Activated naive CD4-positive, alpha-beta T cell treated with anti-CD3 and anti-CD28 coated beads for 36 hours (primary cell): ENCODE measurements at places on chromosomes 1 and 21.

DNA sequence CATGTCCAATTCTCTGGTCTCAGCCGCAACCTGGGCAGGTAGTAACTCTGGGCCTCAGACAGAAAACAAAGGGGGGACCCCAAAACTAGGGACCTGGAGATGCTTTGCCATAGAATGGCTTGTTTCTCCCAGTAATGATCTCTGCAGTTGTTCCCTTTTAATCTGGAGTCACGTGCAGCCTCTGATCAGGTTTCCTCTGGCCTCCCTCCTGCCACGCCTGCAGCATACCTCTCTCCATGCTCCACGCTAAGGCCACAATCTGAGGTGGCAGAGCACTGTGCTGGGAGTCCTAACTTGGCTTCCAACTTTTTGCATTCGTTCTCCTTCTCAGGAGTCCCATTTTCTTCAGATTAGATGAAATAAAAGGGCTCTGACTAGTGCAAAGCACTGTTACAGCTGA, 1.9 kb downstream of the PABPC4 start:
- peak; percentile 24 for DNase-seq

- no peak for DNase-seq
Measured at GRCh38 chr1:211133393-211133835, 534 bp downstream of the KCNH1 start.

DNA sequence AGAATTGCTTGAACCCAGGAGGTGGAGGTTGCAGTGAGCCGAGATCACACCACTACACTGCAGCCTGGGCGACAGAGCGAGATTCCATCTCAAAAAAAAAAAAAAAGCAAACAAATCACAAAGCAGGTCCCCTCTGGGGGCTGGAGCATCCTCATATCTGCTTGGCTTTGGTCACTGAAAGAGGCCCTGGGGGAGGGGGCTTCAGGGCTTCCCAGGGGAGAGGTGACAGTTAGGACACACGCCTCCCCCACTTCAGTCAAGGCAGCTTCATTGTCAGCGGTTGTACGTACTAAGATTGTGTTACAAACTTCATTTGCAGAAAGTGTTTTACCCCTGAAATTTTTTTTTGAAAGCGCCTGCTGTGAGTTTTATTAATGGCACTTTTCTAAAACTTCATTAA, 130.5 kb downstream of the DHRS3 start:
- DNase-seq = no peak

GRCh38 chr1:201309416-201309815, 26.1 kb downstream of the PKP1 start:
- peak; percentile 42 for DNase-seq

- DNase-seq = no peak
Measured at GRCh38 chr1:30742963-30743559, 14.5 kb downstream of the LAPTM5 start.

DNA sequence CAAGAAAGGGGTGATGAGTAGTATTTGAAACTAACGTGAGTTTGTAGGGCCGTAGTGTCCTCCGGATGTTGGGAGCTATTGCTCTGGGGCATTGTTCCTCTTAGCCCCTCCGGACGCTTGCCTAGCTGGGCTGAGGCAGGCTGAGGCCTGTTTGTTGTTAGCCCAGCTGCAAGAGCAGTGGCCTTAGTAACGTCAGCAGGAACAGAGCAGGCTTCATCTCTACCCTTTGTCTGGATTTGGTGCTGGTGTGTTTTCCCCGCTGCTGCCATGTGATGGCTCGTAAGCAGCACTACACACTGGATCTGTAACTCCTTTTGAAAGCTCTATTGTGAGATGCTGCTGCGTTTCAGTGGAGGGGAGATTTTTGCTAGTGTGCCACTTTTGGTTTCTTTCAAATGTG, 57.6 kb downstream of the DNM3 start:
- no peak for DNase-seq

- no peak for DNase-seq
Measured at GRCh38 chr1:70134148-70134547, 71.2 kb downstream of the LRRC40 start.

DNA sequence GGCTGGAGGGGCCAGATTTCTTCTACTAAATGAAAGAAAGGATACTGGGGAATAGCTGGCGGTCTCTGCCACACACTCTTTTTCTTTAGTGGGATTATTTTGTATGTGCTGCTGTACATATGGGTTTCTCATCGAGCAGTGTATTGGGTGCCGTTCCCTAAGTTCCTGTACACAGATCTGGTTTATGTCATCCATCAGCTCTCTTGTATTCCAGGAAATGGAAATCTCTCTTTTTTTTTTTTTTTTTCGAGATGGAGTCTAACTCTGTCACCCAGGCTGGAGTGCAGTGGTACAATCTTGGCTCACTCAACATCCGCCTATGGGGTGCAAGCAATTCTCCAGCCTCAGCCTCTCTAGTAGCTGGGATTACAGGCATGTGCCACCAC, 27.0 kb upstream of the NID1 start:
- DNase-seq = no peak

GRCh38 chr1:159936273-159936904, 9.0 kb downstream of the IGSF9 start:
- DNase-seq = peak; percentile 89

DNA sequence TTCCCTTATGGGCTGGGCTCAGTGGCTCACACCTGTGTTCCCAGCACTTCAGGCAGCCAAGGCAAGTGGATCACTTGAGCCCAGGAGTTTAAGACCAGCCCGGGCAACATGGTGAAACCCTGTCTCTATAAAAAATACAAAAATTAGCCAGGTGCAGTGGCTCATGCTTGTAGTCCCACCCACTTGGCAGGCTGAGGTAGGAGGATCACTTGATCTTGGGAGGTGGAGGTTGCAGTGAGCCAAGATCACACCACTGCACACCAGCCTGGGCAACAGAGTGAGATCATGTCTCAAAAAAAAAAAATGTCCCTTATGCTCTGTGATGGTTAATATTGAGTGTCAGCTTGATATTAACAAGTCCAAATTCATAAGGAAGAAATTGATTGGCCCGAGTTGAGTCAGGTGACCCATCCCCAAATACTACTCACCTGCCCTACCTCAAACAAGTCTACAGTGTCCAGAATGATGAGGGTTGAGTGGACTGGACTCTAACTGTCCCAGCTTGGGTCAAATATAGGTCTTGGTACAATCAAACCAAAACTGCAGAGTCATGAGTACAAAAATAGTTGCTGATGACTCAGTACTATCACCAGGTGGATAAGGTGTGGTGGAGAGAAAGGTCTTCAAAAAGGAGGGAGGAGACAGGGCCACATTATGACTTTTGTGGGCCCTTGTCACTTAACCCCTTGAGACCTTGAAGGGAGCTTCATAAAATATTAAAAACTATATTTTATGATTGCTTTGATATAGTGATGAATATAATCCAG, 161.0 kb downstream of the ZNF326 start:
- DNase-seq = no peak

DNA sequence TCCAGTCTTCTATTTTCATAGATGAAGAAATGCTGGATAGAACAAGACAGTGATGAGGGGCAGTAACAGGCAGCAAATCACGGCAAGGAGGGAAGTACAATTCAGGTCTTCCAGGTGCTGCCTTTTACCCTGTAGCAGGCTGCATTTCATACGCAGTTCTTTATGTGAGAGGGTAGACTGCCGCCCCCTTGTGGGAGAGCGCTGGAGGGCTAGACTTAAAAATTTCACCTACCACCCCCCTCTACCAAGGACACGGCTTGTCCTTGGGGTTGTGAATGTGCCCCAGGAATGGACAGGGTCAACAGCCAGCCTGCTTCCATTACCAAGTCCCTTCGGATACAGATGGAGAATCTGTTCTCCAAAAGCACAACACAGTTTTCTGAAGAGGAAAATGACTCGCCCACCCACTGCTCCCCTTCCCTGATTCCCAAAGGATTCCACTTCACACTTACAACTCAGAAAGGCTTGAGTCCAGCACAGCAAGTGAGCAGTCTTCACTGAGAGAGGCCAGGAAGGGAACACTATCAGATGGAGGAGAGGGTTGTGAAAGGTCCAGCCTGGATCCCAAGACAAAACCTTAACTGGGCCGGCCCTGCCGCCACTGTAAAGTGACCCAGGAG, 7.4 kb downstream of the WDR77 start:
- peak; percentile 78 for DNase-seq

DNA sequence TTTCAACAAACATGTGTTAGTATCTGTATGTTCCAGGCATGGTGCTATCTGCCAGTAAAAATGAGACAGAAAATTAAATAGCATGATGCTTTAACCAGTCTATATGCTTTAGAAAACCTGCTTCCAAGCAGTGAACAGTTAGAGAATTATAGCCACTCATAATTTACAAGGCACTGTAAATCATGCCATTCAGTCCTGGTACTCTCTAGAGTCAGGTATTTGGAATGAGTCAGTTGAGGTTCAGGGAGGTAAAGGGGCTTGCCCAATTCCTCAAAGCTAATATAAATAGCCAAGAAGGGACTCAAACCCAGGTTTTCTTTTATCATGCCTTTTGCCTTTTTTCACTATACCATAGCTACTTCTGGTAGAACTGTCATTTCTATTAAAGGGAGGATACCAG, 184.4 kb downstream of the NFIA start:
- no peak for DNase-seq

GRCh38 chr1:114607223-114607622, 25.8 kb upstream of the BCAS2 start:
- no peak for DNase-seq

DNA sequence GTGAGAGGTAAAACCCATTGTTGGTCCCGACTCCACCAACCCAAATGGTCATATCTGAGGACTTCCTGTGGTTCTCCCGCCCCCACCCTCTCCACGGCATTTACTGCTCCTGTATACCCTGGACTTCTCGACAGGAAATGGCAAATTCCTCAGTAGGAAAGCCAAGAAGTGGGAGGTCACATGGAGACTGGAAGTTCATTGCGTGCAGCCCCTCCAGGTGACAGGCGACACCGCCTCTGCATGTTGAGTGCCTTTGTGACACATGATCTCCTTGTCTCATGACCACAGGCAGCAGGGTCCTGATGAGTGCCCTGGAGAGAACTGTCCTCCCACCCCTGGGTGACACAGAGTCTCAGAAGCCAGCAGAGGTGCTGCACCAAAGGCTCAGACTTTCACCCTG, 24.2 kb downstream of the ERG start:
- no peak for DNase-seq

DNA sequence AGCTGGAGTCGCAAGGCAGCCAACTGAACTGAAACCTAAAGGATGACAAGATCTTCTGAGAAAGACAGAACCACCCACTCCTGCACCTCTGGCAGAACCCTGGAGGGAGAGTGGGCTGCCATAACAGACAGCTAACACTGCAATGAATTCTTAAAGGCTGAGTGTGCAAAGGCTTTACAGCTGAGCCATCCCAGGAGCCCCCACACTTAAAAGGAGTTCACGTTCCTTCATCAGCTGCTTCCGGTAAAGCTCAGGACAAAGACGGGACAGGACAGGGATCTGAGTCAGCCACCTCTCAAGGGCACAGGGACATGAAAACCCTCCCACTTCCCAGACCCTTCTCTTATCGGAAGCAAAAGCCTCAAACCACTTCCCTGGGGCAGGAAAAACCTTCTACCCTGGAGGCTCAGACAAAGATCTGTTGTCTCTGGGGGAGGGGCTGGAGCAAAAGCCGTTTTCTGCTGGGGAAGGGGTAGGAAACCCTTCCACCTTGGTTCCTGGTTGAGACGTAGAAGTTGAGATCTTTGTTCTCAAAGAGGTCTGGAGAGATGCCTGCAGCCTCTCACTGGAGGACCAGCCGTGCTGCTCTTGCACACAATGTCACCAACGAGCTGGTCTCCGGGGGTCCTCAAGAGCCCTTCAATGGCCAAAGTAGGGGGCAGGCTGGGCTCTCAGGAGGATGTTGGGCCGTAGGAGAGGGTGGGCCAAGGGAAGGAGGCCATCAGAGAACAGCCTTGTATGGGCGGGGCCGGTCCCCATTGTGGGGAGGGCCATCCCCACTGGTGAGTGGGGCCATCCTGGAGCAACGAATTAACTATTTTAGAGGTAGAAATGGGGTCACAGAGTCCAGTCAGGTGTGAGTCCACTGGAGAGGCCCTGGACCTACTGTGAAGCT, 452.4 kb downstream of the PTPRU start:
- peak; percentile 19 for DNase-seq

GRCh38 chr1:180192172-180192571, 37.5 kb downstream of the QSOX1 start:
- DNase-seq = no peak

DNA sequence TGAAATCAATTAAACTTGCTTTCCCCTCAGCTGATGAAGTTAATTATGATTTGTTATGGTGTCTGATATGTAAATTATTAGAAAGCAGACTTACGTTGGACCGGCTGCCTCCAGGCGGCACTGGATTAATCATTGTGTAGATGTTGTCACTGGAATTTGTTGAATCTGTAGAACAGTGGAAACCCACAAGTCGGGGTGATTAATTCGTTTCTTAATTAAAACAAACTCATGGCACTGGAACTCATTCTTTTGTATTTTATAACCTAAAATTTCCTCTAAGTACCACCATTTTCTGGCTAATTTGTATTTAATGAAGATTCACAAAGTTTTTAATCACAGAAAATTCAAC, 39.0 kb downstream of the MRPL37 start:
- no peak for DNase-seq

DNA sequence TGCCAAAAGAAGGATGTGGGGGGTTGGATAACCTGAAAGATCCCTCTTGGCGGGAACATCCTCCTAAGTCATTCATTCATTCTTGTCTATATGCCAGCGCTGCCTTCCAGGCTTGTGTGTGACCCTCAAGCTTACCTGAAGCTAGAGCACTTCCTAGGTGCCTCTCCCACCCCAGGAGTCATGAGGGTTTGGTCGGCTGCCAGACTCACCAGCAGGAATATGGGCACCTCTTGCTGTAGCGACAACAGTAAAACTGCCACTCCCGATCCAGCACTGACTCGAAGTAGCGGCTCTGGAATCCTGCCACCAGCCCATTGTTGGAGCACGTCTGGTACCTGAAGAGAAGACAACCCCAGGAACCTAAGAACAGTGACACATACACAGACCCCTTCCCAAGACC, 15.0 kb downstream of the DPT start:
- DNase-seq = no peak

GRCh38 chr1:245654460-245655050, 499.8 kb downstream of the KIF26B start:
- no peak for DNase-seq

DNA sequence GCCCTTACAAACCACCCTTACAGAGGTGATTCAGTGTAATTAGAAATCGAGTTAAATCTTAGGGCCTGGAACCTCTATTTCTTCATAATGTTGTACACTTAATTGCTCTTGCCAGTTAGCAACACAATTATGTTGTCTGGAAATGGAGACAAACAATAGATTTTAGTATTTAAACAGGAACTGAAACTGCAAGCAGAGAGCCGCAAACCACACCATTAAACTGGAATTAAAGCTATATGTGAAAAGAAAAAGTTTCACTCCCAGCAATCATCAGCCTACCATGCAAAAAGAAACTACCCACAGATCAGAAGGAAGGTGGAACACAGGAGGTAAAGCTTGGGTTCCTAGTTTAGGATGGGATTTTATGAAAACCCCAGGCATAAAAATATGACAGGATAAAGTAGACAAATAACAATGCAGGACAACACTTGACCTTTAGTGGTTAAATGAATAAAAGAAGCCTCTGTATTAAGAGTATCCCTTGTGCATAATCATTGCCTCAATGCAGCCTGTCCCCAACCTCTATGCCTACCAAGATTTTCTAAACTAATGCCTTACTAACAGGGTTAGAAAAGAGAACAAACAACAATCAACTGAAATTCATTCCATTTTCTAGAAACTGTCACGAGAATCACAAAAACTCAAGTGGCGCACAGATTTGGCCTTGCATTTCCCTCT, 304.3 kb upstream of the ESRRG start:
- DNase-seq = no peak
